ENCODE measurements at places on chromosomes 7 and 10. TPM values are rescaled to one million over a fixed set of nuclear protein-coding genes. Genes with fewer than 3 reads are reported as not detected.

GRCh38 chr10:88540351-88540750 is 42.8 kb downstream of the RNLS start:
- DNase-seq: no peak
- no peak overlapping the region for H3K4me3 ChIP-seq
- peaks cover 19% of the 10 kb centered on the region for H3K27me3 ChIP-seq
- H3K4me1 ChIP-seq: no peaks in the 10 kb centered on the region
- no peaks in the 10 kb centered on the region for H3K36me3 ChIP-seq

DNA sequence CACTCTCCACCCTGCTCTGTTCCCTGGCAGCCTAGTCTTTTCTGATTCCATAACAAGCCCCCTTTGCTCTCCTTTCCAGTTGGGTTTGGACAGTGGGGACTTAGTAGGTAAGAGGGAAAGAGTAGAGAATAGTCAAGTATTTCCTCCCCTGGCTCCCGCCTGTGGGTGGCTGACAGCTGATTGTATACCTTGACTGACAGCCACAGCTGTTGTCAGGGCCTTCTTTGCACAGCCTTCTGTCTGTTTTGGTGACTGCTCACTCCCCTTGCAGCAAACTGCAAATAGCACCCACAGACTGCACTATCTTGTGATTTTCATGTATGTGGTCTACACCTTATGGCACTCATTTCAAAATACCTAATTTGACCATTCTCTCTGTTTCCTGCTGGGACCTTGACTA is 486.3 kb downstream of the ACTR3B start:
- no peaks in the 10 kb centered on the region for H3K36me3 ChIP-seq
- H3K4me3 ChIP-seq: no peak overlapping the region
- H3K27me3 ChIP-seq: no peaks in the 10 kb centered on the region
- DNase-seq: no peak
- no peak overlapping the region for H3K27ac ChIP-seq
- H3K4me1 ChIP-seq: no peaks in the 10 kb centered on the region

DNA sequence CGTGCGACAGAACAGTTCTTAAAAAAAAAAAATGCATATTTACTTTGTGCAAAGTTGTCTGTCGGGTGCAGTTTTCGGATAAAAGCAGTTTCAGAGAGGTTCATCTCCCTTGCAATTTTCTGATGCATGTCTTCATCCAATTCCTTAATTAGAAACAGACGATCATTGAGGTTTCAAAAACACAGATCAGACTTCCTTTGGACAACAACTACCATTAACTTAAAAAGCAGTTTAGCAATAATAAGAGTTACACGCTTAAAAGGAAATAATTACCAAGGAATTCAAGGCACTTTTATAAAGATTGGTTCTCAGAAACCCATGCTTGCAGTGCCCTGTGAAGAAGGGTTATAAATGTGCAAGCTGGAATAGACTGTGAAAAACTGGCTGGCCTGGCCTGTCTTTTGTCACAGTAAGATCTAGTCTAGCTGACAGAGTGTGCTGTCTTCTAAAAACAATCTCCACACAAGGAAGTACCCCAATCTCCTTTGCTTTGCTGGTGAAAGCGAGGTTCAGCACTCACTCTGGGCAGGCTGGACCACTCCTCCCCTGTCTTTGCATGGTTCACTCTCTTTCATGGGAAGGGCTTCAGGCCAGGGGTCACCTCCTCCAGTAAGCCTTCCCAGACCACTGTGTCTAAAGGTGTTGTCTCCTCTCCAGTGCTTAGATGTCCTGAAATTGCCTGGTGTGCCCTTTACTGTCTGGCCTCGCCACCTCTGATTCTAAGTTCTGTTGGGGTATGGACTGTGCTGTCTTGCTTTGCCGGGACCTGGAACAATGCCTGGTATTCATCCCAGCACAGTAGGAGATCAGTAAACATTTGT is 34.8 kb upstream of the HNRNPH3 start:
- H3K4me3 ChIP-seq: no peak overlapping the region
- H3K27ac ChIP-seq: no peak overlapping the region
- no peaks in the 10 kb centered on the region for H3K4me1 ChIP-seq
- no peak for DNase-seq
- H3K36me3 ChIP-seq: no peaks in the 10 kb centered on the region
- H3K27me3 ChIP-seq: no peaks in the 10 kb centered on the region

TEX36 gene
- not detected for total RNA-seq

DNA sequence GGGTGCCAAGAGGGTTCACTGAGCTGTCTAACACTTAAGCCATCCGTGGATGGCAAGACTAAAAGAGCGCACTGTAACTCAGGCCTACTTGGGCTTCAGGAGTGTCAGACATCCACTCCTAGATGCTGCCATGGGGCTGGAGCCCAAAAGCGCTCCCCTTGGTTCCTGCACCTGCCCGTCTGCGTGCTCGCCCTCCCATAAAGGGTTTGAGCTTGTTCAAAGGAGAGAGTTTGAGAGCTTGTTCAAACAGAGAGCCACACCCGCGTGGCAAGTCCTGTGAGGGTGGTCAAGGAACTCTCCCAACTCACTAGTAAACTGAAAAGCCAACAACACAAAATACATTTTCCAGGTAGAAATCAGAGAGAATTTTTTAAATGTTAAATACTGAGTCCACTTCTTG is 256.7 kb downstream of the SEMA3A start:
- DNase-seq: no peak
- H3K4me3 ChIP-seq: no peak overlapping the region
- no peaks in the 10 kb centered on the region for H3K4me1 ChIP-seq
- no peak overlapping the region for H3K27ac ChIP-seq
- H3K36me3 ChIP-seq: no peaks in the 10 kb centered on the region

DNA sequence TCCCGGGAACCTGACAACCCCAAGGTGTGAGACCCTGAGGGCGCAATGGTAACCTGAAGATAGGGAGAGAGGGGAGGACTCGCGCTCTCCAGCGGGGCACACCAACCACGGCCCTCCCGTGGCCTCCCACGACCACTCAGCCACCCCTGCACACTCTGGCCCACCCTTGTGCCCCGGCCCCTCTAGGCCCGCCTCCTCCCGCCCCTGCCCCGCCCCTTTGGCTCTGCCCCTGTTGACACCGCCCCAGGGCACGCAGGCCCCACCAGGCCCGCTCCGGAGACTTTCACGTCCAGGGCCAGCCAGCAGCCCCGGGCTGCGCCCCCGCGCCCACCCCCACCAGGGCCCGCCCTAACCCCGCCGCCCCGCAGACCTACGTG is 10.9 kb downstream of the ATG9B start:
- peaks cover 69% of the 10 kb centered on the region for H3K4me1 ChIP-seq
- no peak for DNase-seq

Measured in activated CD4-positive, alpha-beta T cell treated with anti-CD3 and anti-CD28 coated beads, Interleukin-2, amount 10 ng/mL, durations not matched to agents 24 days and 14 days (primary cell).